ENCODE measurements at places on chromosomes 1 and 21.

GRCh38 chr1:64922336-64922735 lies 44.0 kb downstream of the JAK1 start:
- no peak for DNase-seq

DNA sequence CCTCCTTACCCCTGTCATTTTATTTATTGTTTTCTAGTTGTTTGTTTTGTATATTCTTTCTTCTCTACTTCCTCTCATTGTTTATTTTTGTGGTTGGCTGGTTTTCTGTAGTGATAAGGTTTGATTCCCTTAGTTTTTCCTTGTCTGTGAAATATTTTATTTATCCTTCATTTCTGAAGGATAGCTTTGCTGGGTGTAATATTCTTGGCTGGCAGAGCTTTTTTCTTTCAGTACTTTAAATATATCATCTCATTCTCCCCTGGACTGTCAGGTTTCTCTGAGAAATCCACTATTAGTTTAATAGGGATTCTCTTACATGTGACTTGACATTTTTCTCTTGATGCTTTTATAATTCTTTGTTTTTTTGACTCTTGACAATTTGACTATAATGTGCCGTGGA lies 18.8 kb upstream of the TIPRL start:
- DNase-seq, result no peak

GRCh38 chr21:44053567-44053966 lies 41.5 kb downstream of the TRAPPC10 start:
- DNase-seq, result no peak

GRCh38 chr1:155596864-155597263 lies 13.2 kb upstream of the MSTO1 start:
- DNase-seq, result no peak

All from globus pallidus (tissue), 1 donor.